ENCODE measurements at places on chromosomes 5 and 9. TPM values are rescaled to one million over a fixed set of nuclear protein-coding genes. Genes with fewer than 3 reads are reported as not detected.

The ALDH7A1 gene
- 73.2 TPM for total RNA-seq

The PCDHGB1 gene
- 5.7 TPM for total RNA-seq

The C5 gene
- total RNA-seq, result 18.1 TPM

The ARHGEF28 gene
- 16.9 TPM for total RNA-seq

The PRRT1B gene
- total RNA-seq, result not detected

The SLC23A1 gene
- not detected for total RNA-seq

The IL4 gene
- total RNA-seq, result not detected

The GARIN3 gene
- not detected for total RNA-seq

The PDCD1LG2 gene
- 0.95 TPM for total RNA-seq

The SLC45A2 gene
- total RNA-seq, result not detected

The LCNL1 gene
- total RNA-seq, result 0.11 TPM

The SH3GL2 gene
- total RNA-seq, result 4.5 TPM

The TMEM167A gene
- 113 TPM for total RNA-seq

The PROP1 gene
- not detected for total RNA-seq

The COL5A1 gene
- total RNA-seq, result 622 TPM

The RNF130 gene
- 69.2 TPM for total RNA-seq

The ADAMTS13 gene
- total RNA-seq, result 1.8 TPM

The SPAAR gene
- not detected for total RNA-seq

The SOX30 gene
- not detected for total RNA-seq

The FOXD4L3 gene
- total RNA-seq, result not detected

The OR5C1 gene
- total RNA-seq, result not detected

The TCF7 gene
- total RNA-seq, result 1.1 TPM

The SLC1A3 gene
- total RNA-seq, result 18.1 TPM

The RXRA gene
- 19.7 TPM for total RNA-seq

The ITGA2 gene
- total RNA-seq, result 21.1 TPM

The OTP gene
- total RNA-seq, result not detected

The CRB2 gene
- 0.42 TPM for total RNA-seq

The RGS7BP gene
- total RNA-seq, result 4.3 TPM

The SCGB3A2 gene
- total RNA-seq, result not detected

The TAF11L10 gene
- total RNA-seq, result not detected

The LHX6 gene
- 2.2 TPM for total RNA-seq

The CARTPT gene
- not detected for total RNA-seq

The TXN gene
- 90.6 TPM for total RNA-seq

The ZBED3 gene
- 4.7 TPM for total RNA-seq

The CCDC171 gene
- 20.4 TPM for total RNA-seq

The GOLGA1 gene
- 17.7 TPM for total RNA-seq

The TERT gene
- total RNA-seq, result not detected

The PHYHD1 gene
- total RNA-seq, result 16.8 TPM

The BRINP1 gene
- total RNA-seq, result 0.58 TPM

The RGMB gene
- 23.1 TPM for total RNA-seq

The SLC46A2 gene
- 3.1 TPM for total RNA-seq

The CDO1 gene
- total RNA-seq, result 21.1 TPM

The CAMSAP1 gene
- 27.9 TPM for total RNA-seq

The CDH9 gene
- 0.53 TPM for total RNA-seq

The SLC4A9 gene
- 0.11 TPM for total RNA-seq

The PKD2L2 gene
- total RNA-seq, result 0.21 TPM

The PPP2R2B gene
- total RNA-seq, result 11.8 TPM

The NEURL1B gene
- total RNA-seq, result 52.4 TPM

The ACTBL2 gene
- not detected for total RNA-seq

The ECSCR gene
- 23.8 TPM for total RNA-seq

The LRRC19 gene
- total RNA-seq, result 0.11 TPM

The INSL4 gene
- total RNA-seq, result not detected

The CNTFR gene
- 5.6 TPM for total RNA-seq

Data from urinary bladder (tissue), 4 donors.